ENCODE measurements at places on chromosomes 1 and 21. TPM values are rescaled to one million over a fixed set of nuclear protein-coding genes. Genes with fewer than 3 reads are reported as not detected.

- H3K4me1 ChIP-seq = no peaks in the 10 kb centered on the region
- H3K4me3 ChIP-seq = no peak overlapping the region
- H3K27ac ChIP-seq = no peak overlapping the region
- no peaks in the 10 kb centered on the region for H3K36me3 ChIP-seq
These were observed 9.4 kb downstream of the E2F2 start for GRCh38 chr1:23521588-23521987.

DNA sequence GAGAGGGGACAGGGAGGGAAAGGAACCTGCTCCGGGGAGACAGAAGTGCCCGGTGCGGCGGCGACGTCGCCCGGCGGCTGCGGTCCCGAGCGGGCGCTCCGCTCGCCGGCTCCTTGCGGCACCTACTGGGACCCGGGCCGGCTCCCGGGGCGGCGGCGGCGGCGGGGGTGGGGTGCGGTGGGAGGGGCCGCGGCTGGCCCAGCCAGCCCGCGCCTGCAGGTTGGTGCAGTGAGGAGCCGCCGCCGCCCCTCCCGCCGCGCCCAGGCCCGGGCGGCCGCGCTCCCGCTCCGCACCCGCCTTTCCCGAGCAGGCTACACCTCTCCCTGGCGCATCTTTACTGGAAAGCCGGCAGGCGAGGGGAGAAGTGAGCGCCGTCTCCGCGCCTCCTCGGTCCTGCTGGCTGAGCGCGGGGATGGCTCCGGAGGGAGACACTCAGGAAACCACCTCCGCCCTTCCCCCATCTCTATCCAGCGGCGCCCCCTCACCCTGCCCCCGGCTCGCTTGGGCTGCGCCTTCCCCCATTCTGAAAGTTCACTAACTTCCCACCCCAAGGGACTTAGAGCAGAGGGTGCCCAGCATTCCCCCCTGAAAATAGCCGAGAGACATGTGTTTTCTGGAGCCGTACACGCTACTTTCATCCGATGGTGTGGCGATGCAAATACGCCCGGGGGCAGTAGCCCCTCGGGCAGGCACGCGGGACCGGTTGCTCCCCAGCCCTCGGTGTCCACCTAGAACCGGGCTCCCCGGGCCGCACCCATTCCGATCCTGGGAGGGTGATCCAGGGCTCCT lies at the start of gene PLD5:
TSS of gene PLD5 (minus strand) at position 127 of the 789 bp plus-strand sequence.
- peak within 1 kb of the TSS; percentile 40 for H3K4me3 ChIP-seq
- peaks cover 4% of the 10 kb centered on the region for H3K4me1 ChIP-seq
- no peaks in the 10 kb centered on the region for H3K36me3 ChIP-seq
- H3K27me3 ChIP-seq = no peaks in the 10 kb centered on the region
- peak; percentile 31 for DNase-seq

- peak; percentile 32 for DNase-seq
- peaks cover 3% of the 10 kb centered on the region for H3K4me1 ChIP-seq
- no peak overlapping the region for H3K27ac ChIP-seq
- H3K36me3 ChIP-seq = no peaks in the 10 kb centered on the region
- no peak overlapping the region for H3K4me3 ChIP-seq
These were observed 9.8 kb downstream of the ADAMTS4 start for GRCh38 chr1:161189036-161189435.

- H3K4me1 ChIP-seq = no peaks in the 10 kb centered on the region
- DNase-seq = no peak
- no peak overlapping the region for H3K27ac ChIP-seq
- H3K4me3 ChIP-seq = no peak overlapping the region
These were observed 976.5 kb downstream of the ADGRL2 start for GRCh38 chr1:82777240-82777639.

DNA sequence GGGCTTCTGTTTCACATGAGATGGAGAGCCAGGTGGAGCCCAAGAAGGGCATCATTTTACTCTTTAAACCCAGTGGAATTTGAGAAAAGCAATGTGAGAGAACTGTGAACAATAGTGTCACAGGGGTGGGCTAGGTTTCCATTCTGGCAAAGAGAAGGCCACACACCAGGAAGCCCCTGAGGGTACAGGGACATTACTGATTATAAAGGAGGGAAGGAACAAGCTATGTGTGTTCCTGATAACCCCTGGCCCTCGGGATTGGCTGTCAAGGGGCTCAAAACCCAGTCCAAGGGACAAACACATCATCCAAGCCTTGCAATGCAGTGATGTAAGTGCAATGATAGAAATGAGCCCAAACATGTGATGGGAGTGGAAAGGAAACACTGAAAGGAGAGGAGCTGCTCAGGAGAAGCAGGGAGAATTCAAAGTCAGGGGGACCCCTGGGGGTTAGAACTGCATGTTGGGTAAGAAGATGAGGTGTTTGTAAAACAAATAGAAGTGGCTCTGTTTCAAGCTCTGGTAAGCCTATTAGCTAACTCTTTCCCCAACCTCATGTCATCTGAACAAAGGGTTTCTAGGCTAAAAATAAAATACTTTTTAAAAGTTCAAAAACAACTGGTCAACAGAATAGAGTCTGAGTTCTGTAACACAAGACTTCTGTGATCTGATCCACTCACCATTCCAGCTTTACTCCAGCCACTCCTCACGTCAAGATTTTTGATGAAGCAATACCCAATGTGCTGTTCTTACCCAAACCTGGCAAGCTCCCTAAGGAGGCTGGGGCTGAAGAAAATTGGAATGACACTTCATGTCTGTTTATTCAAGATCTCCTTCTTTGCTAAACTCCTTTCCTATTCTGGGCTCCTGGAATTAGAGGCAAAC lies 51.1 kb upstream of the IL12RB2 start:
- no peaks in the 10 kb centered on the region for H3K36me3 ChIP-seq
- no peaks in the 10 kb centered on the region for H3K27me3 ChIP-seq
- no peaks in the 10 kb centered on the region for H3K4me1 ChIP-seq
- no peak overlapping the region for H3K4me3 ChIP-seq
- no peak overlapping the region for H3K27ac ChIP-seq
- DNase-seq = no peak

DNA sequence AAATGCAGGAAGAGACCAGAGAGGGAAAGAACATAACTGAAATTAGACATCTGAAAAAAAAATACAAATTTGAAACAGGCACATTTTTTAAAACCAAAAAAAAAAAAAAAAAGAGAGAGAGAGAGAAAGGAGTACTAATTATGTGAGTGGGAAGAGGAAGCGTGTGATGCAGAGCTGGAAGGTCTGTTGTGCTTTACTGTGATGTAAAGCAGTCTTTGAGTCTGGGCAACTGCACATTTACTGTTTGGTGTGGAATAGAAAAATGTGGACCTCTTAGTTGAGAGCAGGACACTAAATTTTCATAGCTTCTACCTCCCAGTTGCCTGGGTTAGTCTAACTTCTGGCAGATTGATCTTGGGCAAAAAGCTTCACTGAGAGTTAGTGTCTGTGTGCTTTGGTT lies 16.5 kb downstream of the LHX9 start:
- H3K27ac ChIP-seq = no peak overlapping the region
- H3K4me1 ChIP-seq = no peaks in the 10 kb centered on the region
- H3K36me3 ChIP-seq = no peaks in the 10 kb centered on the region

- H3K4me1 ChIP-seq = peaks cover 4% of the 10 kb centered on the region
- H3K27me3 ChIP-seq = no peaks in the 10 kb centered on the region
- H3K36me3 ChIP-seq = no peaks in the 10 kb centered on the region
These were observed 5.1 kb upstream of the CTSK start for GRCh38 chr1:150813028-150813707.

- DNase-seq = no peak
- H3K27me3 ChIP-seq = no peaks in the 10 kb centered on the region
- H3K36me3 ChIP-seq = no peaks in the 10 kb centered on the region
These were observed 6.9 kb downstream of the ACKR1 start for GRCh38 chr1:159211331-159212136.

GRCh38 chr1:64948905-64949833 lies 17.2 kb downstream of the JAK1 start:
- no peak overlapping the region for H3K27ac ChIP-seq
- H3K27me3 ChIP-seq = no peaks in the 10 kb centered on the region
- no peak overlapping the region for H3K4me3 ChIP-seq
- no peaks in the 10 kb centered on the region for H3K36me3 ChIP-seq

GRCh38 chr1:95370691-95371562 lies 136.9 kb downstream of the RWDD3 start:
- no peak overlapping the region for H3K27ac ChIP-seq
- no peaks in the 10 kb centered on the region for H3K36me3 ChIP-seq
- no peaks in the 10 kb centered on the region for H3K4me1 ChIP-seq
- no peak overlapping the region for H3K4me3 ChIP-seq
- no peaks in the 10 kb centered on the region for H3K27me3 ChIP-seq
- DNase-seq = no peak

DNA sequence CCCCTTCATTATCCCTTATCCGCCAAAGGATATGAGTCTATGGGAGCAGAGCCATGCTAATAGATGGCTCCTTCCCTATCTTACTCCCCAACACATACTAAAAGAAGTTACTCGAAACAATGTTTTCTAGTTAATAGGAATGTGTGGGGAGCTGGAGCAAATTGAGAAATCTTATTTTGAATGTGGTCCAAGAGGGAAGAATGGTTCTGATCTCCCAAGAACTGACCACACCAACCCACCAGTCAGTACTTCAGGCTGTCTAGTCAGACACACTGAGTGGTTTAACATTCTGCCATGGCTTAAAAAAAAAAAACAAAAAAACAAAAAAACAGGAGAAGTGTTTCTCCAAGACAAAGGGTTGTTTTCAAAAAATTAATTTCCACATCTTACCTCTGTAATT lies 31.5 kb upstream of the DNASE2B start:
- no peak overlapping the region for H3K4me3 ChIP-seq
- H3K36me3 ChIP-seq = no peaks in the 10 kb centered on the region
- no peaks in the 10 kb centered on the region for H3K4me1 ChIP-seq
- DNase-seq = no peak
- H3K27me3 ChIP-seq = no peaks in the 10 kb centered on the region
- H3K27ac ChIP-seq = no peak overlapping the region

DNA sequence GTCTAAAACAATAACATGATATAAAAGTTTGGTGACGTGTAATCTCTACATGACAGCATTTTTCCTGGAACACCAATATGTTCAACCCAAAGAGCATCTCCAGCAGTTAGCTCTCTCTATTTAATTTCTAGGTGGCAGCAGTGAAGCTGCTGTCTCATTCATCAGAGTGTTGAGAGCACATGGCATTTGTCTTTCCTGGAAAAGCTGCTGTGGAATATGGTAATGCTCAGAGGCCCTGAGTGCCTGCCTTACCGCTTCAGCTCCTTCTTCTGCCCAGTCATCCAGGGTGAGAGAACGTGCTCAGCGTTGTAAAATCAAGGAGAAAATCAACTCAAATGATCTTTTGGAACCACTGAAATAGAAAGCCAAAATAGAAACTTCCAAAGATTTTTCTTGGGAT lies 640.7 kb downstream of the ADGRL2 start:
- H3K27ac ChIP-seq = no peak overlapping the region
- no peak overlapping the region for H3K4me3 ChIP-seq
- DNase-seq = no peak
- no peaks in the 10 kb centered on the region for H3K27me3 ChIP-seq
- peaks cover 1% of the 10 kb centered on the region for H3K4me1 ChIP-seq
- no peaks in the 10 kb centered on the region for H3K36me3 ChIP-seq

GRCh38 chr1:111778541-111779051 lies 22.9 kb downstream of the DDX20 start:
- no peaks in the 10 kb centered on the region for H3K36me3 ChIP-seq
- no peak overlapping the region for H3K4me3 ChIP-seq
- no peak for DNase-seq
- H3K27me3 ChIP-seq = no peaks in the 10 kb centered on the region
- H3K27ac ChIP-seq = no peak overlapping the region
- H3K4me1 ChIP-seq = no peaks in the 10 kb centered on the region

- no peak for DNase-seq
- no peak overlapping the region for H3K4me3 ChIP-seq
- H3K36me3 ChIP-seq = no peaks in the 10 kb centered on the region
- peaks cover 4% of the 10 kb centered on the region for H3K4me1 ChIP-seq
- no peak overlapping the region for H3K27ac ChIP-seq
These were observed 20.5 kb upstream of the PRDM15 start for GRCh38 chr21:41899426-41900202.

GRCh38 chr1:211843018-211843417 lies 12.5 kb upstream of the LPGAT1 start:
- H3K27ac ChIP-seq = no peak overlapping the region
- H3K27me3 ChIP-seq = no peaks in the 10 kb centered on the region
- no peak overlapping the region for H3K4me3 ChIP-seq
- no peak for DNase-seq

- no peaks in the 10 kb centered on the region for H3K4me1 ChIP-seq
- no peak for DNase-seq
These were observed 43.1 kb downstream of the PDE9A start for GRCh38 chr21:42696501-42697040.

CHIA gene
- total RNA-seq = not detected
